ENCODE measurements at places on chromosomes 5 and 9. TPM values are rescaled to one million over a fixed set of nuclear protein-coding genes. Genes with fewer than 3 reads are reported as not detected.

The OLFML2A gene
- not detected for total RNA-seq

The PCDHA12 gene
- not detected for total RNA-seq

GRCh38 chr9:122827761-122828093 is 661 bp downstream of the PDCL start:
- H3K27me3 ChIP-seq: no peaks in the 10 kb centered on the region
- H3K27ac ChIP-seq: peak overlapping the region; percentile 94
- peaks cover 25% of the 10 kb centered on the region for H3K36me3 ChIP-seq
- DNase-seq: no peak
- peak overlapping the region; percentile 96 for H3K4me3 ChIP-seq
- H3K4me1 ChIP-seq: peaks cover 44% of the 10 kb centered on the region

DNA sequence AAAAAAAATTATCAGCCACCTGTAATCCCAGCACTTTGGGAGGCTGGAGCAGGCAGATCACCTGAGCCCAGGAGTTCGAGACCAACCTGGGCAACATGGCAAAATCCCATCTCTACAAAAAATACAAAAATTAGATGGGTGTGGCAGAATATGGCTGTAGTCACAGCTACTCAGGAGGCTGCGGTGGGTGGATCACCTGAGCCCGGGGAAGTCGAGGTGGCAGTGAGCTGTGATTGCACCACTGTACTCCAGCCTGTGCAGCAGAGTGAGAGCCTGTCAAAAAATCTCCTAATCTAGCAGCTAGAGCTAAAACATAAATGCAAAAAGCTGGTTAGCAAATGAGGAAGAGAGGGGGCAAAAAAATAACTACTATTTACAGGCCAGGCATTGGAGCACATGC is 12.0 kb downstream of the PSMB7 start:
- H3K36me3 ChIP-seq: peaks cover 81% of the 10 kb centered on the region
- H3K27me3 ChIP-seq: no peaks in the 10 kb centered on the region
- no peak overlapping the region for H3K27ac ChIP-seq
- no peak for DNase-seq
- no peak overlapping the region for H3K4me3 ChIP-seq

DNA sequence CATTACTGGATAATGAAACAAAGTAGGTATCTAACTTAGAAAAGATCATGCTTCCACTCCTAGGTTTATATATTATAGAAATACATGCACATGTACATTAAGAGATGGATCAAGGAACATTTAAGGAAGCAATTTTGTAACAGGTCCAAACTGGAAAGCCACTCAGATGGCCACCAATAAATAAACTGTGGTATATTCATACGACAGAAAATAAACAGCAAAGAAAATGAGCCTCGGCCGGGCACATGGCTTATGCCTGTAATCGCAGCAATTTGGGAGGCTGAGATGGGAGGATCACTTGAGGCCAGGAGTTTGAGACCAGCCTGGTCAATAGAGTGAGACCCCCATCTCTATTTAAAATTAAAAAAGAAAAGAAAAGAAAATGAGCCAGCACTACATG is 25.6 kb downstream of the CEMIP2 start:
- no peak overlapping the region for H3K27ac ChIP-seq
- H3K36me3 ChIP-seq: peaks cover 77% of the 10 kb centered on the region
- no peaks in the 10 kb centered on the region for H3K4me1 ChIP-seq

Data from CD4-positive, CD25-positive, alpha-beta regulatory T cell (primary cell).